ENCODE measurements at places on chromosomes 4 and X.

- DNase-seq, result no peak
Measured at GRCh38 chr4:146098978-146099377, 76.5 kb upstream of the LSM6 start.

GRCh38 chr4:189162073-189162789, 778.4 kb upstream of the FRG1 start:
- DNase-seq, result no peak

- DNase-seq, result no peak
Measured at GRCh38 chr4:52838729-52839586, 23.2 kb upstream of the RASL11B start.

- peak; percentile 17 for DNase-seq
Measured at GRCh38 chr4:138734746-138735145, 280.8 kb upstream of the NOCT start.

- DNase-seq, result peak; percentile 59
Measured at GRCh38 chr4:13933191-13933590, 305.7 kb upstream of the BOD1L1 start.

DNA sequence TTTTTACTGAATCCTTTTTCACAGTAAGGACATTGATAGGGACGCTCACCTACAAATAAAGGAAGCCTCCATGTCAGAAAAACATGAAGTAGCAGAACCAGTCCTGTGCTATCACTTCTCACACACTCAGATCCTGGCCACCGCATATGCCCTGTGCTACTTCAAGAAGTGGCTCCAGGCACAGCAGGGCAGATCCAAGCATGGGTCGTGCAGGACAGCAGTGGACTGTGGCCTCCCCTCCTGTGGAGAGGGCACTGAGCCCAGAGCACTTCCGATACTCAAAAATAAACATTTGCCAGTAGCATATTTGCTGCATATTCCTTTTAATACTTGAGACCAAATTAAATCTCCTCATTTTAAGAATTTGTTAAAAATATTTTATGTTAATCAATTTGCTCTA, 167.9 kb downstream of the PRDM5 start:
- no peak for DNase-seq

DNA sequence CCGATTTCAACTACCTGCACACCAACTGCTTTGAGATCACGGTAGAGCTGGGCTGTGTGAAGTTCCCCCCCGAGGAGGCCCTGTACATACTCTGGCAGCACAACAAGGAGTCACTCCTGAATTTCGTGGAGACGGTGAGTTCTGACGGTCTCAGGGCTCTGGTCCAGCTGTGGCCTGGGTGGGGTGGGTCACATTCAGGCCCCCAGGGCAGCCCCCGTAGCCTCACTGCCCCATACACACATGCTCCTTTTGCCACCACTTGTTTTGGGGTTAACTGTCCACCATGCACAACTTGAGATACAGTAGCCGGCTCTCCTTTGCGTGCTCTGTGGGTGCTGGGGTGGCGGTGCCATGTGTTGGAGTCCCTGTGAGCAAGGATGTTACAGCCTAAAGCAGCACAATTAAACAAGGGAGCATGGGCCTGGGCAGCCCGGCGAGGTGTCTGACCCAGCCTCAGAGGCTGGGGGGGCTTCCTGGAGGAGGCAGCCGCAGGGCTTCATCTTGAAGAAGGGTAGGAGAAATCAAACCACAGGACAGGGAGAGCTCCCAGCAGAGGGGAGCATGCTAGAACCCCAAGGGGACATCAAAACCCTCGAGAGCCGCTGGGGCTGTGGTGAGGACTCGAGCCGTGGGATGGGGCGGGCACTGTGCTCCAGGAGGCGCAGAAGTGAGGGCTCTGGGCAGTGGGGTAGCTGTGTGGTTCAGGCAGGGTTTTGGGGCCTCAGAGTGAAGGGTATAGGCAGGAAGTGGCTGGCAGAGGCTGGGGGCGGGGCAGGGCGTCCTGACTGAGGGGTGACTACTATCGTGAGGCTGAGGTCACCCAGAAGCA, 22.0 kb downstream of the CPZ start:
- no peak for DNase-seq

DNA sequence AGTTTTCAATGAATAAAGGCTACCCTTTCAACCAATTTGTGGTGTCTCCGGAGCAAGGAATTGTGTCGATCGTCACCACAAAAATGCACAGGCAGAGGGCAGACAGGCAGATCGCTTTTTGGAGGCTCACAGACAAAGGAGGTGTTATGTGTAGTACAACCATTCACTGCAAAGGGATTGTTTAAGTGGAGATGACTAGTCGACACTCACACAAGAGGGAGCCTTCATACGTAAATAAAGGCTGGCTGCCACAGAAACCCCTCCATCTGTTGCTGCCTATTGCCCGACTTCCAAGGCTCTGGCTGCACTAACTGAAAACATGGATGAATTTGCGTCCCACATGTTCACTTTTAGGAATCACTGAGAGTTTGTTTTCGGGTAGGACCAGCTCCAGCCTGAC, 281.1 kb downstream of the NKX6-1 start:
- no peak for DNase-seq

- no peak for DNase-seq
Measured at GRCh38 chr4:156242390-156242789, 288.7 kb upstream of the CTSO start.

DNA sequence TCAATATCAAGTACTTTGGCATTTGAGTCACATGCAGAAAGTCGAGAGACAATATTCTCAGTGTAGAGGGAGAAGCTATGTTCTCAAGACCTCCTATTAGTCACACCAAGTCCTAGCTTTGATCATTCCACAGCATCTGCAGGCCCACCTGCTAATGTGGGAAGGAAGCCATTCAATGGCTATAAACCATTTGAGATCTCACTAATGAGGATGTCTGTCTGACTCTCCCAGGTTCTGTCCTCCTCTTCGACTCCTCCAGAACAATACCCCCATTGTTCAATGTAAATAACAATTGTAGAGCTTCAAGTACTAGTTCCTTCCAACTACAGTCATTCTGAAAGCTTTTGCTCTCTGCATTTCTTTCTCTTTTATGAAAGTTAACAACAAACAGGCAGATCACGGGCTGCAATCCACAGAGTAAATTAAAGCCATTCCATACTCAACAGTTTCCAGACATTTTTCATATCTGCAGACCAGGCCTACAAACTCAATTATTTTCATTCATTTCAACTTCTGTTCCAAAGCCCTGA, 140.2 kb upstream of the EDNRA start:
- DNase-seq, result no peak

DNA sequence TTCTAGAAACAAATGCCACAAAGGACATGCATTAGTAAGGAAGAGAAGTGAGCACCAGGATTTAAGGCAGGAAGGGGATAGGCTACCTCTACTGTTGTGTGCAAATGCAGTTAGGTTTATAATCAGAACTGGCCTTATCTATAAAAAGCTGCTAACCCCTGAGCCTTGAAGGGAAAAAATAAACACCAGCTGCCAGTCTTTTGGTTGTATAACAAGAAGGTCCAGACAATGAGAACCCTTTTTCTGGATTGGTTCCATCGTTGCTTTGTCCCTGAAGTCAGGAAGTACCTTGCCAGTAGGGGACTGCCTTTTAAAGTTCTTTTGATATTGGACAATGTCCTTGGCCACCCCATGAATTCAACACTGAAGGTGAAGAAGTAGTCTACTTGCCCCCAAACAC, 126.7 kb upstream of the OTUD4 start:
- no peak for DNase-seq

GRCh38 chrX:140799216-140799615, 89.7 kb downstream of the LINC00632 start:
- no peak for DNase-seq

GRCh38 chrX:13341491-13342101, 21.7 kb upstream of the ATXN3L start:
- DNase-seq, result no peak

- DNase-seq, result no peak
Measured at GRCh38 chr4:140208921-140209320, 54.9 kb upstream of the MAML3 start.

DNA sequence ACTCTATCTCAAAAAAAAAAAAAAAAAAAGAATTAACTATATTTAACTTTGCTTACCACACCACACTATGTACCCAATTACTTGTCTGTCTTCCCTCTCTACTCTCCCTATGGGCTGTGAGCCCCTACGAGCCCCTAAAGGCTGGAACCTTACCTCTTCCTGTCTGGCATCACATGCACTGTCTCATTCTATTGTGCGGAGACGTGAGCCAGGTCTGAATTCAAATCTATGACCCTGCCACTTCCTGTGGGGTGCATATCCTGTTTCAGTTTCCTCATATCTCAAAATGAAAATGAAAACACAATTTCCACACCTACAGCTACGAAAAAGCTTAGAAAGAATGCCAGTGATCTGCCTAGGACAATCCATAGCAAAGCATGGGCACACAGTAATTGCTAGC, 42.9 kb upstream of the HS3ST1 start:
- no peak for DNase-seq

GRCh38 chrX:41108463-41109205, 23.4 kb downstream of the USP9X start:
- DNase-seq, result no peak

DNA sequence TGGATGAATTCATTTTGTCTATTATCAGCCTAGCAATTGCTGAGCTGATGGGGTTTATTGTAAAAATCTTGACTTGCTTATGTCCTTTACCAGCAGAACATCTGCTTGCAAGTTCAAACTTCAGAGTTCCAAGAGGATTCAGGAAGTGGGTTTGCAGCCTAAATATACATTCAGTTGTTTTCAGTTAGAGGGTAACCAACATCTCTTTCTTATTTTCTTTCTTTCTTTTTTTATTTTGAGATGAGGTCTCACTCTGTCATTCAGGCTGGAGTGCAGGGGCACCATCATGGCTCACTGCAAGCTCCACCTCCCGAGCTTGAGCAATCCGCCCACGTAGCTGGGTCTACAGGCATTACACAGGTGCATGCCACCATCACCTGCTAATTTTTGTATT, 31.4 kb upstream of the FHL1 start:
- DNase-seq, result no peak

DNA sequence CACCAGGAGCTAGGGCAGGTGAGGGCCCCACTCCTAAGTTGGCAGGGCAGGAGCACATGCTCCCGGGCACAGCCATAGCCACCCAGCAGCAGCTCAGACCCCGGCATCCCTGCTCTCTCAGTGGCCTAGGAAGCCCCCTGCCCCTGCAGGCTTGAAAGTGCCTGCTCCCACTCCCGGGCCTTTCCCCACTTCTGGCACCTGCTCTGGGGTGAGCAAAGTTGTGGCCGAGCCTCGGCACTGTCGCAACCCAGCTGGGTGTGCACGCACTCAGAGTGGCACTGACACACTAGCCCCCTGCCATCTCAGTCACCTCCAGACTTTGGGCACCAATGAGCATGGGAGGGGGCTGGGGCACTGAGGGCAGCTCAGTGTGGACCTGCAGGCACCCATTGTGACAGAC, 60.8 kb upstream of the CDKN2AIP start:
- DNase-seq, result no peak

DNA sequence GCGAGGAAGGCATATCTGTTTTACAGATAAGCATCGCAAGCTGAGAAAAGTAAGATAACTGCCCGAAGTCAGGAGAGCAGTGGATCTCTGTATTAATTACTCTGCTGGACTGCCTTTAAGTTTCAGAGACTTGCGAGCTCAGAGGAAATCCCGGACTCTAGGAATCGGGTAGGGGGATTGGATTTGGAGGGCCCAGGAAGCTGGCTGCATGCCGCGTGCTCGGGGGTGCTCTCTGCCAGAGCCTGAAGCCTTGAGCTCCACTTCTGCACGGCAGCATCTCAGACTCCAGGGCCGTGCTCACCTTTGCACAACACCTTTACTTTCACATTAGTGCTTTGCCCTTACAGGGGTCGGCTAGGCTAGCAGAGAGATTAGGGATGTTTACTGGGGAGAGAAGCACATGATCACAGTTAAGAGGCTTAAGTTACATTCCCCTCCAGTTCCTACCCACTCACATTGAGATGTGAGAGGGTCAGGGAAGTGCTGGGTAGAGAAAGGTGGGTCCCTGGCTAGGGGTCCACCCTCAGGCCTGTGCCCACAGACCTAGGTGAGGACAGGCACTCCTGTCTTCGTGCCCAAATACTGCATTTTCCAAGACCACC, 57.0 kb downstream of the TRIML1 start:
- no peak for DNase-seq

DNA sequence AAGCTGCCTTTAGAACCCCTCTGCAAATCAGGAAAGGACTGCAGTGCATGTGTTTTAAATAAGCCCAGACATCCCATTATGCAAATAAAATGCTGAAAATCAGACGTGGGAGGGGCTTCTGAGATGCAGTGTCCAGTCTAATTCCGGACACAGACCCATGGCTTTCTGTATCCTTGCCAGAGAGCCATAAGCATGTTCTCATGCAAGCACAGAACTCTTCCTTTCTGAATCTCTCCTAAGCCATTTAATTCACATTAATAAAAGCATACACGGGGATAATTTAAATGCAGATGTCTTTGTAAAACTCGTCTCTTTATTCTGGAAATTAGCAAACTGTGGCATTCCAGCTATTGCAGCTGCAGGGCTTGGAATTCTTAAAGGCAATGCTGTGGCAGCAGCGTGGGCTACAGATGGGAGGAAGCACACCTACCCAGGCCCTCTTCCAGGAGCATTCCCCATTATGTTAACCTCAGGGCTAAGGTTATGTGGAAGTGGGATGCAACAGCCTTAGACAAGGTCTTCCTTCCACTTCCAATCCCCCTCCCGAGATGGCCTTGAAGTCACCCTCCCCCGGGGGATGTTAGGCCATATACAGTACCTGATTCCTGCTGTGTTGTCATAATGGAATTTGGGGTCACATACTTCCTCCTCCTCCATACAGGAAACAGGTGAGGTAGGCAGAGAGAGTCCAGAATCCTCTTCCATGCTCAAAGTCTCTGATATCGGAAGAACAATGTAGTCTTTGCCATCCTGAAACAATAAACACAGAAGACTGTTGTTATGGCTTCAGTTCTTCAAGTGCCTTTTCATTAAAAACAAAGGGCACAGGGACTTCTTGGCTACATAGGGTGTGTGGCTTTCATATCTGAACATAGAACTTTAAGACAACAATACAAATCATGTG, 38.1 kb downstream of the KDR start:
- DNase-seq, result no peak

- DNase-seq, result no peak
Measured at GRCh38 chr4:80029364-80029763, 43.7 kb downstream of the ANTXR2 start.

DNA sequence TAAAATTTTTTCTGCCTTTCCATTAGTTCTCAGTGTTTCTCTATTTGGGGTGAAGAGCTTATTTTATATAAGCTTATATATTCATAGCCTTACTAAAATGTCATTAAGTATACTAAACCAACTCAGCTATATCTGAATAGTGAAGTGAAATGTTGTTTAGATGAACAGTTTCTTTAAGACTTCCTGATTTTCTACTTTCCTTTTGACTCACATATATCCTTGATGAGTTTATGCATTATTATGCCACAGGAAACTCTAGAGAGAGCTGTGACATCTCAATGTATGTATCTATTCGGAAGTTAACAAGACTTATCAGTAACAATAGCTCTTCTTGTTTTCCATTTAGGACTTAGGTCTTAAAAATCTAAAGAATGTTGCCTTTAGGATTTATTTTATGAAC, 1491.8 kb upstream of the IGFBP7 start:
- no peak for DNase-seq

GRCh38 chr4:148831945-148832344, 389.7 kb upstream of the NR3C2 start:
- DNase-seq, result no peak

GRCh38 chr4:19883841-19884240, 367.9 kb upstream of the SLIT2 start:
- no peak for DNase-seq

GRCh38 chrX:3026074-3026815, 15.0 kb upstream of the ARSF start:
- DNase-seq, result no peak

GRCh38 chr4:137394018-137394417, 138.3 kb downstream of the PCDH18 start:
- DNase-seq, result no peak

All from large intestine (tissue), 12 donors.